ENCODE measurements at places on chromosomes 12 and 14.

DNA sequence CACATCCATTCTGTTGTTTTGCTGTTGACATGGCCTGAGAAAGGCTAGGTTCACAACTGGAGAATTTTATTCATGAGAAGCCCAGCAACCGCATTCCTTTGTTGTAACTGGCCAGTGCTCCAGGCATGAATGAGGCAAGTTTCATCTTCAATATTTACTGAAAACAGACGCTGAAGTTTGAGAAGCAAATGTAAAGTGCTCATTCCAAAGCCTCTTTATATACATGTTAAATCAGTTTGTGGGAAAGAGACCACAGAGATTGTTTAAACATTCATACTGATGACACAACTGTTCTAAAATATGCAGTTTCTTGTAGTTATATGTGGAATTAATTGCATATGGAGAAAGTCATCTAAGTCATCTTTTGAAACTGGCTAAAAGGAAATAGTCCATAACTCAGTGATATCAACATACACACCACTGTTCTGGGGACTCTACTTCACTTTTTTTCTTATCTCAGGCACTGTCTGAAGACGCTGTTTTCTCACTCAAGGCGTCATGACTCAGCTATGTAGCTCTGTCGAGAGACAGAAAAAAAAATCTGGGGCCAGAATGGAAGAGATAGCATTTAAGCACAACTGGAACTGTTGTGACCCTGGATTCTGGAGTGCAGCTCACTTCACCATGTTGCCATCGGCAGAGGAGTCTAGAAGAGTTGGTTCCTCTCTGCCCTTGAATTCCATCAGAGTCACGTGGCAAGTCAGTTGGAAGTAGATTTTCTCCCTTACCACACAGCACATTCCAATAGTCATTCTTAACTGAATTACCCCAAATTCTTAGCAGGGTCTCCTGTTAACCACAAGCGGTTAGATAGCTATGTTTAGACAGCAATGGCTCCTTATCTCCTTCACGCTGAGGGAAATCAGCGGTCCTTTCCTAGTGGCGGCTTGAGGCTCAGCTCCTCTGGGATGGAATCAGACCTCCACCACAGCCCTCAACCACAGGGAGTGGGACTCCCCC is 258.4 kb upstream of the HMGA2 start:
- DNase-seq, result no peak

DNA sequence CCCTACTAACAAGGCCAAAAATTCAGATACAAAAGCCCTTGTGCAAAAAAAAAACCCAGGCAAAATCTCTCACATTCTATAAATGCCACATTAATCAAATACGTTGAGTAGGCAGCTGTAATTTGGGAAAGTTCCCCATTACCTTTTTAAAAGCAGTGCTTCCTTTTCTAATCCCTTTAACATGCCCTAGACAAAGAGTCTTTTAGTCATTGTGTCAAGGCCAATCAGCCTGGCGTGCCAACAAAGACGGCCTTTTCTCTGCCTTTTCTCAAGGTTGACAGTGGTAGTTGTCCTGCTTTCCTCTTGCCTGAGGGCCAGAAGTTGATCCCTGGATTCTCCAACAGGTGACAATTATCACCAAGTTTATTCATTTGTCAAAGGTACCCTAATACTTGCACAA is 62.5 kb upstream of the METAP2 start:
- DNase-seq, result no peak

DNA sequence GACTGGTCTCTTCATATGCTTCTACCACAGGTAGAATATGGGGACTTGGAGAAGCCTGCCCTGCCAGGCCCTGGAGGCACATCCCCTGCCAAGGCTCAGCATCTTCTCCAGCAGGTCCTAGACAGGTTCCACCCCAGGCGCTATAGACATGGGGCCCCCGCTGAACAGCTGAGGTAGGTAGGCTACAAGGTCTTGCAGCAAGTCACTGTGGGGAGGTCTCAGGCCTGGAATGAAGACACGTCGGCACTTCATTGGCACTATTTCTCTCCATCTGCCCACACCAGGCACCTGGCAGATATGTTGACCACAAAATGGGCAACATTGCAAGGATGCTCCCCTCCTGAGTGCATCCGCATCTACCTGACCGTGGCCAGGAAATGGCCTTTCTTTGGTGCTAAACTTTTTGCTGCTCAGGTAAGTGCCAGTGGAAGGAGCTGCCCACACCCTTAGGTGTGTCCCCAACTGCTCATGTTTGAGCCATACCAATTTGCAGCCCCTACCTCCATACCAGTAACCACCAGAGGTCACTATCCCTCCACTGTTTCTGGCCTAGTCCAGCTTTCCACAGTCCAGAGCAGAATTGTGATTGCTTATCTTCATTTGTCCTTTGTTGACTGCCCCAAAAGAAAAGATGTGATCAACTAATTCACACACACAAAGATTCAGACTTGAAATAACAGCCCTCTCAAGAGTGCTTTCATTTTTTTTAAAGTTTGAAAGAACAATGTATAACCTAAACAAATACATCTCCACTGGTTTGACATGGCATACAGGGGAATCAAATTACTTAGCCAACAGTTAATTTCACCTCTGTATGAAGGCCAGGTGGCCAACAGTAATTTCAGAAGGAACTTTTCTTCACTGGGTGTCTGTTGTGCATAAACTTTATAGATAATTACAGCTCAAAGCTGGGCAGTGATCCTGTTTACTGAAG is 16.1 kb downstream of the PIGH start:
- no peak for DNase-seq

GRCh38 chr14:61388173-61388975 is 67.0 kb downstream of the PRKCH start:
- no peak for DNase-seq

DNA sequence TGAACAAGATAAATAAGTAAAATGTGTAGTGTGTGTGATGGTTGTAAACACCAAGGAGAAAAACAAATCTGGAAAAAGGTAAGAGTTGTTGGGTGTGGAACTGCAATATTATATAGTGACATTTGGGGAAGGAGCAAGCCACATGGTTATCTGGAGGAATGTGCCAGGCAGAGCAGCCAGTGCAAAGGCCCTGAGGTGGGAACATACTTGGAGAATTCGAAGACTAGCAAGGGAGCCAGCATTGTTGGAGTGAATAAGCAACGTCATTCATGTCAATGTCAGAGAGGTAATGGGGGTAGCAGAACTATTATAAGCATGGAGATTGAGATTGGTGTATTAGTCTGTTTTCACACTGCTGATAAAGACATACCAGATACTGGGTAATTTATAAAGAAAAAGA is 241.5 kb upstream of the LHX5 start:
- DNase-seq, result no peak

GRCh38 chr12:125744201-125744600 is 679.0 kb downstream of the AACS start:
- no peak for DNase-seq

GRCh38 chr12:111436811-111437210 is 31.1 kb downstream of the SH2B3 start:
- DNase-seq, result no peak

DNA sequence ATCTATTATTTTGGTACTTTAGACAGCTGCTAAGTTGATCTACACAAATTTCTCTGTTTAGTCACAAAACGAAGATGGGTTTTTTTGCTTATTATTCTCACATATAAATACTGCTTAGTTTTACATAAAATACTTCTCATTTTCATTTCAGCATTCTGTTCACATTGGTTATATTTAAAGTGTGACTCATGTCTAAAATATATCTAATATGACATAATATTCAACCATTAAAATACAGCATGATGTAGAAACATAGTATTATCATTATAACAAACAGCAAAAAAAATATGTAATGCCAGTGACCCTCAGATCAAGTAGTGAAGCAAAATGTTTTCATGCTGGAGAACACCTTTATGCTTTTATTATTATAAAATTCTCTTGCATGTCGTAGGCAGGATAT is 63.7 kb downstream of the SH2B3 start:
- DNase-seq, result no peak

DNA sequence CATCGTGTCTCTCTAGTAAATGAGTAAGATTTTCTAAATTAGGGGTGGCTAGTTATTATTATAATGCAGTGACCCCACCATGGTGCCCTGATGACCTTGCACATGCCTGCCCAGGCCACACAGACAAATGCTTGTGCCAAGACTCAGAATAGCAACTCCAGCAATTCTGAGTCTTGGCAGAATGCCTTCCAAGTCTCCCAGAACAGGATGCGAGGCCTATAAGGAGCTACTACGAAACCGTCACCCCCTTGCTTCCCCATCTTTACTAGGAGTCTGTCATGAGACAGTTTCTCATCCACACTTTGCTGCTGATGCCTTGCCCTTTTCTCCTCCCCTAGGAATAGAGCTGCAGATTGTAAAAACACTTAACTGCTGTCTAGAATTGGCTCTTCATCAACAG is 559.9 kb downstream of the TRHDE start:
- no peak for DNase-seq

- no peak for DNase-seq
Measured at GRCh38 chr14:102819176-102819628, 42.0 kb downstream of the TRAF3 start.

- DNase-seq, result no peak
Measured at GRCh38 chr14:57205938-57206337, 62.8 kb downstream of the EXOC5 start.

- DNase-seq, result no peak
Measured at GRCh38 chr12:21934173-21934572, 7.1 kb downstream of the ABCC9 start.

- DNase-seq, result no peak
Measured at GRCh38 chr12:51071663-51072062, 11.7 kb downstream of the CSRNP2 start.

DNA sequence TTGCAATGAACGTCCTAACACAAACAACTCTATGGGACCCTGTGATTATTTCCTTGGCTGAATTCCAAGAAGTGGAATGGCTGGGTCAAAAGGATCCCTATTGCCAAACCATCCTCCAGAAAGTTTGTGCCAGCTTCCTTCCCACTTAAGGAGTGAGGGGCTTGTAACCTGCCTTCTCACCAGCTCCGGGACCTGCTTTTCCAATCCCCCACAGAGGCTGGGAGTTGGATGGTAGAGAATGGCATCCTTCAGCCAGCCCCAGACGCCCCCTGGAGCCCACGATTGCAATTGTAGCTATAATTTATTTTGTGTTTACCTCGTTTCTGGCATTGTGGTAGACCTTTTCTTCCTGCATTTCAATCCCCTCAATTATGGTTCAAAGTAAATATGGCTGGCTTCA is 9.7 kb upstream of the ZDHHC22 start:
- no peak for DNase-seq

DNA sequence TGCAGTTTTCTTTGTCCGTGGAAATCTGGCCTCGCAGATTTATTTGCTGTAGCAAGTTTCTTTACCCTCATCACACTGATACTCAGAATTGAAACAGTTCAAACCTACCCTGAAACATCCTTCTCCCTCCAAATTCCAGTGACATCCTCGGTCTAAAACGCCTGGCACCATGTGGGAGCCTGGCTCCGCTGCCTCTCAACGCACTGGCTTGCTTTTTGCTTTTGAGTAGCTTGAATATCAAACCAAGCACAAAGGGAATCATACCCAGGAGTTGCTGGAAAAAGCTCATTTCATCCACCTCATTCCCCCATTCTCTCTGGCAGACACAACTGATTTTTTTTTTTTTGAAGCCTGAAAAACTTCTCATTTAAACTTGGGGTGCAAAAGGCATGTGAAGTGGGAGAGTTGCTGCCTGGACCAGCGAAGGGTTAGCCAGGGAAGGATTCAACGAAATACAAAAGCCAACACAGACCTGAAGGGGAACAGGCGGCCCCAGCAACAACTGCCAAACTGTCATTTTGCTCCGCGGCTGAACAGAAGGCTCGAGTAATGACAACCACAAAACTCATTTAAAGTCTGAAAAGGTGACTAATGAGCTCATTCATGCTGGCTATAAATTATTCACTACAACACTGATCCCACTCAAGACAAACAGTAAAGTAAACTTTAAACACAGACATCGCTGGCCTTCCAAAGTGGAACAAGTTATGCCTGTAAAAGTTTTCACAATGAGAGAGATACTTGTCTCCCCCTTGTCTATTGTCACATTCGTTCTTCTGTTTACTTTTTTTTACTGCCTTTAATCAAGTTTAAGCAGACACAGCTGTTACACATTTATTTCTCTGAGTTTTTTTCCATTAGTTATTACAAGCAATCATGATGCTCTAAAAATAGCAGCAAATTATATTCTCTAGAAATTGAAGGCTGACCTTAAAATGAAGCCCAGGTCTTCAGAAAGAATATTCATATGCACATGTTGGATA is 12.5 kb upstream of the FOXN3 start:
- DNase-seq, result peak; percentile 44

- DNase-seq, result no peak
Measured at GRCh38 chr14:94000267-94000666, 3.2 kb downstream of the CCDC197 start.

- DNase-seq, result no peak
Measured at GRCh38 chr14:75752907-75753594, 92.0 kb downstream of the TTLL5 start.

- no peak for DNase-seq
Measured at GRCh38 chr12:75459755-75460154, 20.8 kb upstream of the GLIPR1 start.

- no peak for DNase-seq
Measured at GRCh38 chr12:46982629-46983392, 96.6 kb upstream of the PCED1B start.

DNA sequence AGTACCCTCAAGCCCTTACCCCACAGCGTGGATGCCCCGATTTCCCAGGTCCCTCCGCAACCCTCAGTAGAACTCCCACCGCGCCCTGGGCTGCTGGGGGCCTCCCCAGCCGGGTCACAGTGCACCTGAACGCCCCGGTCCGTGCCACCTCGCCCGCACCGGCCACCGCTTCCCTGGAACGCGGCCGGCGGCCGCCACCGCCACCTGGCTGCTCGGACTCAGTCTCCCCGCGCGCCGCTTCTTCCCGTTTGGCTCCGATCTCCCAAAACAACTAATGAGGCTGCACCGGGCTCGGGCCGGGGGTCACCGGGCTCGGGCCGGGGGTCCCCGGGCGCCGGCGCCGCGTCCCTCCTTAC is 1.0 kb downstream of the ITPK1 start:
- DNase-seq, result no peak

DNA sequence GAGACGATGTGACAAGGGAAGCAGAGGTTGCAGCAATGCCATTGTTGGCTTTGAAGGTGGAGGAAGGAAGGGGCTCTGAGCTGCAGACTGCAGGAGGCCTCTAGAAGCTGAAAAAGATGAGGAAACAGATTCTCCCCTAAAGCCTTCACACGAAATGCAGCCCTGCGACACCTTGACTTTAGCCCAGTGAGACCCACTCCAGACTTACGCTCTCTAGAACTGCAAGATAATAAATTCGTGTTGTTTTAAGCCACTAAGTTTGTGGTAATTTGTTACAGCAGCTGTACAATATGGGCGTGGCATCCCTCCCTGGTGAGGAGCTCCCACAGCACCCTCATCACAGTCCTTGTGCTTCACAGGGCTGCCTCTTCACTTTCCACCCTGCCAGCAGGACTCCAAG is 53.2 kb downstream of the GOLGA5 start:
- DNase-seq, result no peak

- DNase-seq, result peak; percentile 60
Measured at GRCh38 chr12:99911081-99911480, 73.7 kb downstream of the ANKS1B start.

DNA sequence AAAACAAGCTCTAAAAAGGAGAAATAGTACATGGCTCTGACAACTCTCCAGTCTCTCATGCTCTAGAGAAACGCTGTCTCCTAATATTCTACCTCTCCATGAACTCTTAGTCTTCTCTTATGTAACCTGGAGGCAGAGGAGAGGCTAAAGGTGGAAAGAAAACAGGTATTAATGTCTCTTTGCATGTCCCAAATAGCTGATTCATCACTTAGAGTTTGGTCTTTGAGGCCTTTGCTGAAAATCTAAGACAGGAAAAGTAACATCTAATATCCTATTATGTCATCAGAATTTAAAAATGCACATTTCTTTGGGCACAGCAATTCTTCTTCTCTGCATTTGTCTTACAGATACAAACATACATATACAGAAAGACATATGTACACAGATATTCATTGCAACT is 127.2 kb downstream of the DHRS2 start:
- DNase-seq, result no peak

Measured in kidney epithelial cell (primary cell).